GM23338 (cell line): ENCODE measurements at places on chromosomes 2 and 18. TPM values are rescaled to one million over a fixed set of nuclear protein-coding genes. Genes with fewer than 3 reads are reported as not detected.

DNA sequence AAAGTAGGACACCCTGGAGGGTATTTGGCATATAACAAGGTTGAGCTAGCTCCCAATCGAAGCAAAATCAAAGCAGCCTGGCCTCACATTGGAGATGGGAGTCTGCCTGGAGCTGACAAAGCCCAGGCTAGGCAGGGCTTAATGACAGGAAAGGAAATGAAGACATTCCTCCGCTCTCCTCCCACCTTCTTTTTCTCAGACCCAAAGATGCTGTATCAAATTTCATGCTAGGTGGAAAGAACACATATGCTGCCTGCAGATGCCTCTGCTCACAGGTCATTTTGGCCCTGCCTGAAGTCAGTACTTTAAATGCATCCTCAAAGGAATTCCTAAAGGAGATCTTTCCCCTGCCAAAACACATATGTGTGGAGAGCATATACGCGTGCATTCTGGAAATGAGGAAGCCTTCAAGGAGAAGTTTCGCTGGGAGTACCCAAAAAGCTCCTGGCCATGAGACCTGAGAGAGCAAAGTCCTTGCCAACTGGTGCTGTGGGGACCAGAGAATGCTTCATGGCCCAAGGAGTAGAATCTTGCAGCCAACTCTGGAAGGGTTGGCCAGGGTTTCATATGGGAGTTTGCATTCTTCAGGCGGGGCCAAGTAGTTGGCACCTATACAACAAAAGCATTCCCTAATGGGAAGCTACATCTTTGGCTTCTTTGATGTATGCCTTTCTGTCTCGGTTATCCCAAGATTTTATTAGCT, 88.0 kb downstream of the AQP4 start:
- DNase-seq: peak; percentile 75

DNA sequence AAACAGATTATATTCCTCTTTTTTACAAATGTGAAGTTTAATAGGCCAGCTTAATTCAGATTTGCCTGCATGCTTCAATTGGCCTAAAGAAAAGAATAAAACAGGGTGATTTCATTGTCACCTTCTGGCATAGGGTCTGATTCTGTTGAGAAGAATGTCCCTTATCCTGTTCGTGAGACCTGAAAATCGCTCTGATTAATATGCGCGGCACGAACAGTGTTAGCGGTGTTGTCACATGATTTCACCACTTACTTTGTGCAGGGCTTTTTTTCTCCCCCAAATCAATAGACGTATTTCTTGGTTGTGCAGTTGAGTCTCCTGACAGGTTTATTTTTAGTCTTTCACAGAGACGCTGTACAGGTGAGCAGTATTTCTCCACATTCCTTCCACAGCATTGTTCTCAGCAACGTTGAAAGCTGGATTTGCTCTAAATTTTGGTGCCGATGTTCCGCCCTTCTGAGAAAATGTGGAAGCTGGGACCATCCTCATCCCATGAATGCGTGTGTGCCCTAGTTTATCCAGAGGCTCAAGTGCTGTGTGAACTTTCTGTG, 81.9 kb downstream of the ITGB1BP1 start:
- DNase-seq: no peak

DNA sequence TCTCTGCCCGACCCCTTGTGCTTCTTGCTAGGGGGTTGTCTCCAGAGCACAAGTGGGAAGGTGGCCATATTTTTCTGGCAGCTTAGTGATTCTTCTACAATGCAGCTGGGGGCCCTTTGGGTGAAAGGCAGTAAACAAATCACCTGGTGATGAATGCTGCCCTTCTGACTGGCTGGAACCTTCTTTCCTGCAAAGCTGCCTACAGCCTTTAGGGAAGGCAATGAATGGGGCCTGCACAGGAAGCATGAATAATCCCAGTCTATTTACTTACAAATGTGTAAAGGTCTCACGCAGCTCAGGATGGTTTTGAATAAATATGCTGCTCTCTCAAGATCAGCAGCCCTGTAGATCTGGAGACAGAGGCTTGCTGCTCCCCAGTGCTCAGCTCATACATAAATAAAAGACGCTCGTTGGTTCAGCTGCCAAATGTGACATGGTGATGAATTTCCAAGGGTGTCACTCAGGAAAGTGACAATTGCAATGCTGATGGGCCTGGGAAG, 289.2 kb downstream of the TDRD15 start:
- DNase-seq: no peak

COLEC12 gene
- total RNA-seq: 3.2 and 4.0 TPM in 2 replicates

DNA sequence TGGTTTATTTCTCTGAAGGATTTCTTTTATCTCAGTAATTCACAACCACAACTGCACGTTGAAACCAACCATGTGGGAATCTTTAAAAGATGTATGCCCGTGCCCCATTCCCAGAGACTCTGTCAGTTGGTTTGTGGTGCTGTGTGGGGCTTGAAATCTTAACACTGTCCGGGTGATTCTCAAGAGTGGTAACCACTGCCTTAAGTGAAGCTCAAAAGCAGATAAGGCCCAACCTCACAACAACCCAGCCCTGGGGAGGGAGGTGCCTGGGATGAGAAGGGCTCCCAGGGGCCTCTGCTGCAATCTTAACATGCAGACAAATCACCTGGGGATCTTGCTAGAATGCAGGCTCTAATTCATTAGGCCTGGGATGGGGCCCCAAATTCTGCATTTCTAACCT, 13.4 kb downstream of the AOX1 start:
- no peak for DNase-seq
